Hematopoietic multipotent progenitor cell treated with erythropoietin and hydrocortisone succinate and interleukin-3 and kit ligand, for 6 days (in vitro differentiated cells): ENCODE measurements at places on chromosomes 12 and 14.

- DNase-seq: no peak
Measured at GRCh38 chr14:89373185-89373584, 43.8 kb downstream of the FOXN3 start.

DNA sequence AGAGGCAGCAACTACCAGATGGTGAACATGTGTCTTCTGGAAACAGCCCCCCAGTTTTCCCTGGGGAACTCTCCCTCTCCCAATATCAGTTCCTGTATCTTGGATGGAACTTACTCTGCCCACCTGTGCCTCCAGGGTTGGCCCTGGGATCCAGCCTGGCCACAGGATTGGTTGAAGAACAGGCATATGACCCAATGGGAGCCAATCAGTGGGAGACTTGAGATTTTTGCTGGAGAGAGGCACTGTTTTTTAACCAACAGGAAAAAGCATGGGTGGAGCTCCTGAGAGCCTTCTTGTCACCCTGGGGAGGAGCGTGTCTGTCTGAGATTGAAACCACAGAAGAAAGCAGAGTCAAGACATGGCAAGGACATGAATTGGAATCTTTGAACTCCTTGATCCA lies 33.6 kb upstream of the COX6A1 start:
- no peak for DNase-seq

- DNase-seq: peak; percentile 65
Measured at GRCh38 chr14:24662753-24663152, 28.8 kb upstream of the GZMB start.

- DNase-seq: no peak
Measured at GRCh38 chr12:26786865-26787514, 46.0 kb downstream of the ITPR2 start.

DNA sequence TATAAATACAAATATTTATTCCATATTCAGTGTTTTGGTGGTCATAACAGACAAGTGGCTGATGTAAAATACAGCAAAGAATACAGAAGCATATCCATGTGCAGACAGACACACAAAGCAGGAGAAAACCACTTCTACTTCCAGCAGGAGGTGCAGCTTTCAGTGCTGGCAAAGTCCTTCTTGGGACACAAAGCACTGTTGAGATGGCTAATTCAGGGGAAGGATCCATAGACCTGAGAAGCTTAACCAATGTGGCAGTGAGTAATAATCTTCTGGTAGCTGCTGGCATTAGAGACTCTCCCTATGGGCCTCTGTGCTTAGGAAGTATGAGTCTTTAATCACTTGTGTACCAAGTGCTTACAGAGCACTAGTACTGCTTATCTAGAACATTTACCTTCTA lies 26.8 kb downstream of the AMN1 start:
- no peak for DNase-seq

GRCh38 chr12:47714826-47715386 lies 9.1 kb upstream of the RPAP3 start:
- no peak for DNase-seq

DNA sequence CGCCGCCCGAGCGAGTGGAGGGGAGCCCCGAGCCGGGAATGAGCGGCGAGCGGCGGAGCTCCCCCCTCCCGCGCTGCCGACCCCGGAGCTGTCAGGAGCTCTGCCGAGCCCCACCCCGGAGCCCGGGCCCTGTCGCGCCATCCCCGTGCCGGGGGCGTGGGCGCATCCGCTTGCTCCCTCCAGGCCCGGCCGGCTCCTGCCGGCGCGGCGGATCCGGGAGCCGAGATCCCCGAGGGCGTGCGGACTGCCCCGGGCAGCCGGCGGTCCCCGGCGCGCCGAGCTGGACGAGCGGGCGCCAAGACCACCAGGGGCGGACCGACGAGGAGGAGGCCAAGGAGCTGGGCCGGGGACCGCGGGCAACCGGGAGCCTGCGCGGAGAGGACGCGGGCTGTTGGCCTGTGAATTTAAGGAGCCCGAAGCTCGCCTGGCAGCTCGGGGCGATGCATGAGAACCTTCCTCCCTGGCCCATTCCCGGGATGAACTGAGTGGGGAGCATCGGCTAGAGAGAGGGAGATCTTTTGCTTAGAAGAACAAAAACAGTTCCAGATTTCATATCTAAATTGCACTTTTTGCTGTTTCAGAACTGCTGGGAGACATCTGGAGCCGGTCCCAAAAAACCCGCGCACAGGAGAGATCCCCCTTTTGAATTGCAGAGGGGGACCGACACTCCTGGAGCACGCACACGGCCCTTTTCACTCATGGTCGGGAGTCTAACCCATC lies 2.0 kb downstream of the PTHLH start:
- DNase-seq: no peak

DNA sequence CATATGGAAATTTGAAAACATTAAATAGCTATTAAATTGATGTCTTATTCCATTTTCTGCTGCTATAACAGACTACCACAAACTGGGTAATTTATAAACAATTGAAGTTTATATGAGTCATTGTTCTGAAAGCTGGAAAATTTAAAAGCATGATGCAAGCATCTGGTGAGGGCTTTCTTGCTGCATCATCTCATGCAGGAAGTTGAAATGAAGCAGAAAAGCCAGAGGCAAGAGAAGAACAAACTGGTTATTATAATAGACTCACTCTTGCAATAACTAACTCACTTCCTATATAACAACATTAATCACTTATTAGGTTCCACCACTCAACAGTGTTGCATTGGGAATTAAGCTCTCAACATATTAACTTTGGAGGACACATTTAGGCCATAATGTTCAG lies 1277.4 kb downstream of the LRFN5 start:
- peak; percentile 60 for DNase-seq

GRCh38 chr12:104600790-104601739 lies 144.3 kb downstream of the CHST11 start:
- DNase-seq: no peak

DNA sequence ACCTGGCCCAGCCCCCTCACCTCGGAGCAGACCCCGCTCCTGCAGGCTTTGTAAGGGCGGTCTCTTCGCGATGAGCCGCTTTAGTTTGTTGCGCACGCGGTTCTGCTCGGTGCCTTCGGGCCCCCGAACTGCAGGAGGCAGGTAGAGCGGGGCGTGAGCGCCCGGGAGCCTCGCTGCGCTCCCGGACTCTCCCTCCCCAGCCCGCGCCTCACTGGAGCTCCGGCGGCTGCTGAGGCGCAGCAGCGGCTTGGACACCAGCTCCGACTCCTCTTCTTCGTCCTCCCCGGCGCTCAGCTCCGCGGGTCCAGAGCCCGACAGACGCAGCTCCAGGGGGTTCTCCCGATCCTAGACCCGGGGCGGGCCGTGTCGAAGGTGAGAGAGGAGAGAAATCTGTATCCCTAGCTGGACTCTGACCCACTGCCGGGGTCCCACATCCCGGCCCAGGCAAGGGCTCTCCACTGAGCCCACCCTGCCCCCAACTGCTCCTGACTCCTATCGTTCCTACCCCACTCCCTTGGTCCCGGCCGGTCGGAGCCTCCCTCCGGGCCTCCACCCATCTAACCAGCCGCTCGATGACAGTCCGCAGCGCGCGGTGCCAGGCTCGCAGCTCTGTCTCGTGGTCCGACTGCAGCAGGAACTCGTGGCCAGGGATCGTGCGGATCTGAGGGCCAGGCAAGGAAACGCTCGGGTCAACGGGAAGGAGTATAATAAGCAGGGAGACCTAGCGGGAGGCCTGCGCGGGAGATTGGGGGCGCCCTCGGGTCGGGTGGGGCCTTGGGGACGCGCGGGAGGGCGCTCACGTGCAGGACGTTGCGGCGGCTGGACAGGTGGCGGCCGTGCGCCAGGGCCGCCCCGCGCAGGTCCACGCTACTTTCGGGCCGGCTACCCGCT lies 4.2 kb downstream of the ARHGAP9 start:
- peak; percentile 41 for DNase-seq

- no peak for DNase-seq
Measured at GRCh38 chr14:59037086-59037485, 151.4 kb upstream of the DAAM1 start.

DNA sequence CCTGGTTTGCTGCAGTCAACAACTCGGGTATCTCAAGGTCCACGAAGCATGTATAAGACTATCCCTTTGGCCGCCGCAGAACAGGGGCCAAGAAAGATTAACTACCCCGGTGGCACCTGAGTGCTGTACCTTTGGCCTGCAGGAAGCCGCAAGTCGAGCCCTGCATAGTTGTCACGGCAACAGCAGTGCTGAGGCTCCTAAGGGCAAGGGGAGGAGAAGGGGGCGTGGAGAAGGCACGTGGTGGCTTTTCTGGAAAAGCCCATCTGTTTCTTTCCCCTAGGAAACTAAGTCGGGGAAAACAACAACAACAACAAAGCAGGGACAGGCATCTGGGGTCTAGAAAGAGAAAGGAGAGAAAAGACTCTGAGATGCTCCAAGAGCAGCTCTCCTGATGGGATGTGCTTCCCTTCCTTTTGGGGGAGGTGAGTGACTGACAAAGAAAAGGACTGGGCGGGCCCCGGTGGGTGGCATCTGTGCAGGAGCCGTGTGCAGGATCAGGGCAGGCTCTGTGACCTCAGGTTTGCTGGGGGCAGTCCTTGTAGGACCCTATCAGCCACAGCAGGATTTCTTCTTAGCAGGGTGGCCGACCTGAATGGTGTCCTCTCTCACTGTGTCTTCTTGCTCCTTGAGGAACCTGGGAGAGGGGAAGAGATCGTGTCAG lies 123.9 kb downstream of the PRMT8 start:
- DNase-seq: no peak

- peak; percentile 40 for DNase-seq
Measured at GRCh38 chr12:67069451-67070306, 199.5 kb upstream of the CAND1 start.

GRCh38 chr12:131223171-131223761 lies 269.6 kb downstream of the ADGRD1 start:
- DNase-seq: no peak

GRCh38 chr12:121778567-121779421 lies 14.7 kb downstream of the RHOF start:
- peak; percentile 88 for DNase-seq

- no peak for DNase-seq
Measured at GRCh38 chr14:89370381-89370780, 46.7 kb downstream of the FOXN3 start.

DNA sequence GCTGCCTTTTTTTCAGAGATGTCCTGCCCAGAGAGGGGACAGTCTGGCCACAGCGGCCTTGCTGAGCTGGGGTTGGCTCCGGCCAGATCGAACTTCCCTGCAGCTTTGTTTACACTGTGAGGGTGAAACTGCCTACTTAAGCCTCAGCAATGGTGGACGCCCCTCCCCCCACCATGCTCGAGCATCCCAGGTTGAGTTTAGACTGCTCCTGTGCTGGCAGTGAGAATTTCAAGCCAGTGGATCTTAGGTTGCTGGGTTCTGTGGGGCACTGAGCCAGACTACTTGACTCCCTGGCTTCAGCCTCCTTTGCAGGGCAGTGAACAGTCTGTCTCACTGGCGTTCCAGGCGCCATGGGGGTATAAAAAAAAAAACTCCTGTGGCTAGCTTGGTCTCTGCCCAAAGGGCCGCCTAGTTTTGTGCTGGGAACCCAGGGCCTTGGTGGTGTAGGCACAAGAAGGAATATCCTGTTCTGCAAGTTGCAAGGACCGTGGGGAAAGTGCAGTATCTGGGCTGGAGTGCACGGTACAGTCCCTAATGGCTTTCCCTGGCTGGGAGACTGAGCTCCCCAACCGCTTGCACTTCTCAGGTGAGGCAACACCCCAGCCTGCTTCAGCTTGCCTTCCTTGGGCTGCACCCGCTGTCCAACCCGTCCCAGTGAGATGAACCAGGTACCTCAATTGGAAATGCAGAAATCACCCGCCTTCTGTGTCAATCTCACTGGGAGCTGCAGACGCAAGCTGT lies 79.1 kb downstream of the LRIG3 start:
- DNase-seq: no peak

GRCh38 chr12:123960029-123960735 lies 12.4 kb downstream of the CCDC92 start:
- DNase-seq: no peak

GRCh38 chr12:47980197-47980596 lies 16.8 kb downstream of the TMEM106C start:
- no peak for DNase-seq

GRCh38 chr12:129606239-129606638 lies 297.6 kb downstream of the TMEM132D start:
- DNase-seq: no peak

GRCh38 chr12:127174881-127175280 lies 1092.1 kb upstream of the TMEM132C start:
- no peak for DNase-seq

- no peak for DNase-seq
Measured at GRCh38 chr12:56130876-56131275, 2.8 kb downstream of the ESYT1 start.

- no peak for DNase-seq
Measured at GRCh38 chr12:67647181-67647798, 1.3 kb upstream of the DYRK2 start.

DNA sequence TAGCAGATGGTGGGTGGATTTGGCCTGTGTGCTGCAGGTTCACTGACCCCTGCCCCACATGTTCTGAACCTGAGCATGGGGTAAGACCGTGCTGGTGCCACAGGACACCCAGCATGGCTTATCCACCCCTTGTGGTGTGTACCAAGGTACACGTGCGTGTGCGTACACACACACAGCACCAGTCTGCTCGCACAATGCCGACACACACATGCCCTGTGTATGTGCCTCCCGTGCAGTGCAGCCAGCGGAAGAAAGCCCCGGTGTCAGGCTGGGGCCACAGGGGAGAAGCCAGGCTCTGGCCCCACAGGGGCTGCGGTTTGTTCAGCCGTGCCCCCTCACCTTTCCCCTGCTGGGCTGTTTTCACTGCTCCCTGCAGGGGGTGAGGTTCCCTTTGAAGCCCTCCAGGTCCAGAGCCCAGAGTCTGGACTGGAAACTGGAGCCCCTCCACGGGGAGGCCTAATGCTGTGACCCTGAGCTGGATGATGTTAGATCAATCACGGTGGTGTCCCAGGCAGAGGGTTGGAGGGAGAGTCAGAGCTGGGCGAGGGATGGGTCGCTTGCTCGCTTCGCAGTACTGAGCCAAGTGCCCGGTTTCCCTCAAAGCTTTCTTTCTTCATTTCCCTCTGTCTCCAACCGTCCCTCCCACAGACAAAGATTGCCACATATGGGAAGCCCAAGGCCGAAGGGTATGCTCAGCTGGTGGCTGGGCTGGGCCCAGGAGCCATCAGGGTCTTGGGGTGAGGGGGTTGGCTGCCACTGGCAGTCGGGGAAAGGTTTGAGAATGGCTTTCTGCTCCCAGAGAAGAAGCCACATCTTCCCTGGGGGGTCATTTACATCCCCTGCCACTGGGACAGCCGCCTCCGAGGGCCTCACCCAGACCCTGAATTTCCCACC lies 6.2 kb downstream of the DTX1 start:
- DNase-seq: no peak

- DNase-seq: no peak
Measured at GRCh38 chr12:124094733-124095132, 121.7 kb downstream of the ZNF664 start.

DNA sequence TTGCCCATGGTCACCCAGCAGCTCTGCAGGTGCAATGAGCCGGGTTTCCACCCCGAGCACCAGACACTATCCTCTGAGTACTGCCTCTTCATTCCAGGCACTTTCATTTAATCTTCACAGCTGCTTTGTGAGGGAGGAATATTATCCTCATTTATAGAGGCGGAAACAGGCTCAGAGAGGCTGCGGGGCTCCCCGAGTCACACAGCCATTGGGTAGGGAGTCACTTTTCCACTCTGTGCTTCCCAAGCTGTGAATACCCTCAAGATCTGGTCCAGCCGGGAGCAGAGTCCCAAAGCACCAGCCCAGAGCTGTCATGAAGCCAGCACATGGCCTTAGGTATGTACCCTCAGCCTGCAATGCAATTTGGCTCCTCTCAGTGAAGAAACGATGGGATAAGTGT lies 51.7 kb upstream of the RIN3 start:
- DNase-seq: no peak

- no peak for DNase-seq
Measured at GRCh38 chr12:104168596-104168995, 30.6 kb upstream of the NFYB start.

GRCh38 chr12:69662764-69663163 lies 36.3 kb downstream of the BEST3 start:
- no peak for DNase-seq
